Activated CD4-positive, alpha-beta T cell treated with anti-CD3 and anti-CD28 coated beads, Interleukin-2, amount 10 ng/mL, durations not matched to agents 24 days and 14 days (primary cell): ENCODE measurements at places on chromosomes 3 and 15. TPM values are rescaled to one million over a fixed set of nuclear protein-coding genes. Genes with fewer than 3 reads are reported as not detected.

Gene SH2D7
- not detected in 2 replicates for total RNA-seq

Gene SLC51A
- total RNA-seq: not detected in 2 replicates

GRCh38 chr15:90046911-90047392, 45.8 kb downstream of the ZNF710 start:
- no peaks in the 10 kb centered on the region for H3K27me3 ChIP-seq
- no peak for DNase-seq
- no peak overlapping the region for H3K27ac ChIP-seq
- peaks cover 12% of the 10 kb centered on the region for H3K4me1 ChIP-seq
- H3K36me3 ChIP-seq: no peaks in the 10 kb centered on the region

DNA sequence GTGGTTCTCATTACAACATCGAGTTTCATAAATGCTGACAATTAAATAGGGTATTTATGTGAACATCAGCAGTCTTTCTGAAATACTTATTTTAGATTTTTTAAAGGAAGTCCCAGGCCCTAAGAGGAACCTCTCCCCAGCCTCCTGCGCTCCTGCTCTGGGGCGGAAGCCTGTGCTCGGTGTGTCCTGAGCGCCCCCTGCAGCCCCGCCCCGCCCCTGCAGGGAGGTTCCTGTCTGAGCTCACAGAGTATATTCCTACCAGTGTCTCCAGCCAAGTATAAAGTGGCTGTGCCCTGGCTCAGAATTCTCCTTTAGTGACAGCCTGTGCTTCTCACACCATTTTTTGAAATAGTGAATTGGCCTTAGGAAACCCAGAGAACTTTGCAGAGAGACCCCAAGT, 567.9 kb downstream of the GOLGA6L6 start:
- H3K4me3 ChIP-seq: no peak overlapping the region
- no peak overlapping the region for H3K27ac ChIP-seq
- no peaks in the 10 kb centered on the region for H3K36me3 ChIP-seq
- H3K27me3 ChIP-seq: no peaks in the 10 kb centered on the region
- no peaks in the 10 kb centered on the region for H3K4me1 ChIP-seq
- DNase-seq: no peak

Gene RAF1
- 90.5 and 93.2 TPM in 2 replicates for total RNA-seq

DNA sequence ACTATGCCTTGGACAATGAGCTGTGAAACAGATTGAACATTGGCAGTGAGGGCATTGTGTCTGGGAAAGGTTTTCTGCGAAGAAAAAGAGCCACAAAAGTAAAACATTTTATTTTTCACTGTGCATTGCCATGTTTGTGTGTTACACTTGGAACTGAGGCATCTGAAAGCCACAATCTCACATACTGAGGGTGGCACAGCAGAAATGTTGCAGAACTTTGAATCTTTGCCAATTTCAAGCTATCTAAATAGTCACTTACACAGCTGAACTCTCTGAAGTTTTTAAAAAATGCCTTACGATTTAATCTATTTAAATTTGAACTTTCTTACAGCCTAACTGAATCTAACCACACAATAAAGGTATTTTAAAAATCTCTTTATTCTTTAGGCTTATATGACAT, 154.1 kb upstream of the GRM7 start:
- H3K4me1 ChIP-seq: no peaks in the 10 kb centered on the region
- H3K27me3 ChIP-seq: no peaks in the 10 kb centered on the region
- no peaks in the 10 kb centered on the region for H3K36me3 ChIP-seq
- H3K4me3 ChIP-seq: no peak overlapping the region

- no peak for DNase-seq
- no peaks in the 10 kb centered on the region for H3K27me3 ChIP-seq
- H3K36me3 ChIP-seq: no peaks in the 10 kb centered on the region
- H3K4me3 ChIP-seq: no peak overlapping the region
Measured at GRCh38 chr15:77354063-77354462, 65.8 kb downstream of the PEAK1 start.

GRCh38 chr3:27589795-27590194, 105.6 kb upstream of the SLC4A7 start:
- H3K36me3 ChIP-seq: peaks cover 2% of the 10 kb centered on the region
- peak overlapping the region; percentile 85 for H3K27ac ChIP-seq
- no peak for DNase-seq

GRCh38 chr3:63955830-63956545, 43.8 kb upstream of the SCAANT1 start:
- peaks cover 31% of the 10 kb centered on the region for H3K36me3 ChIP-seq
- no peak overlapping the region for H3K27ac ChIP-seq
- DNase-seq: no peak
- no peak overlapping the region for H3K4me3 ChIP-seq
- no peaks in the 10 kb centered on the region for H3K27me3 ChIP-seq
- peaks cover 34% of the 10 kb centered on the region for H3K4me1 ChIP-seq

Gene APBA2
- 1.8 and 1.9 TPM in 2 replicates for total RNA-seq

- H3K27ac ChIP-seq: no peak overlapping the region
- no peaks in the 10 kb centered on the region for H3K27me3 ChIP-seq
- no peak for DNase-seq
Measured at GRCh38 chr3:77718311-77718710, 678.4 kb downstream of the ROBO2 start.

Gene RNF7
- total RNA-seq: 67.3 and 72.5 TPM in 2 replicates

DNA sequence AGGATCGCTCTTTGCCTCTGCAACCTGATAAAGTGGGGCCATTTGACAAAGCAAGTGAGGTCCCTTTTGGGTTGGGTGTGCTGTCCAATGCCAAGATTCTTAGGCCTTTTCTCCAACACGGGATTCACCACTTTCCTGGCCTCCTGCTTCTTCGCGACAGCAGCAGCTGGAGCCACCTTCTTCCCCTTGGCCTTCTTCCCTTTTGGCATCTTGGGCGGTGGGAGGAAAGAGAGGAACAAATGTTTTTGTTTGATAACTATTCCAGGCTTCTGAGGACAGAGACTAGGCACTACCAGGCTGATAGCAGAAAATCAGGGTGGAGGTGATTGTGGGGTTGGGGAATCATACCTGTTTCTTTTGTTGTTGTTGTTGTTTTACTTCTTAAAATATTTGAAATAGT, 30.0 kb upstream of the FAM81A start:
- no peak for DNase-seq
- H3K27ac ChIP-seq: no peak overlapping the region
- H3K4me1 ChIP-seq: peaks cover 22% of the 10 kb centered on the region
- no peaks in the 10 kb centered on the region for H3K36me3 ChIP-seq
- peaks cover 15% of the 10 kb centered on the region for H3K27me3 ChIP-seq

GRCh38 chr3:22977650-22978289, 225.4 kb upstream of the UBE2E2 start:
- no peaks in the 10 kb centered on the region for H3K4me1 ChIP-seq
- no peaks in the 10 kb centered on the region for H3K27me3 ChIP-seq
- no peak overlapping the region for H3K27ac ChIP-seq
- no peak overlapping the region for H3K4me3 ChIP-seq

DNA sequence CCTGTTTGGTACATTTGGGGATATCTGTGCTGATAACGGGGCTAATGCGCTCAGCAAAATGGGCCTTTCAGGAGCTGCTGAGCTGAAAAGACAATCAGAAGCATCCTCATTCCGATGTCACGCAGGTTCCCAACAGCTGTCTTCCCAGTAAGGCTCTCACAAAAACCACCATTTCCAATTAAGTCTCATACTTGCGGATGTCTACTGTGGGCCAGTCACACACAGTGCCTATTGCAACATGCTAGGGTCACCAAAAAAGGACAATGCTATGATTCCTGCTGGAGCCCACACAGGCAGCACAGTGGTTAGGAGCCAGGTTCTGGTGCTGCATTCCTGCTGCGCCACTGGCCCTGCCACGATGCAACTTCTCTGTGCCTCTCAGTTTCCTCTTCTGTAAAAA, 16.4 kb upstream of the LDHAL6B start:
- DNase-seq: no peak
- peaks cover 41% of the 10 kb centered on the region for H3K36me3 ChIP-seq
- H3K27me3 ChIP-seq: no peaks in the 10 kb centered on the region
- H3K27ac ChIP-seq: no peak overlapping the region

- DNase-seq: no peak
- no peaks in the 10 kb centered on the region for H3K4me1 ChIP-seq
- no peak overlapping the region for H3K4me3 ChIP-seq
- no peak overlapping the region for H3K27ac ChIP-seq
- no peaks in the 10 kb centered on the region for H3K36me3 ChIP-seq
Measured at GRCh38 chr3:44419923-44420650, 57.4 kb downstream of the ZNF445 start.

DNA sequence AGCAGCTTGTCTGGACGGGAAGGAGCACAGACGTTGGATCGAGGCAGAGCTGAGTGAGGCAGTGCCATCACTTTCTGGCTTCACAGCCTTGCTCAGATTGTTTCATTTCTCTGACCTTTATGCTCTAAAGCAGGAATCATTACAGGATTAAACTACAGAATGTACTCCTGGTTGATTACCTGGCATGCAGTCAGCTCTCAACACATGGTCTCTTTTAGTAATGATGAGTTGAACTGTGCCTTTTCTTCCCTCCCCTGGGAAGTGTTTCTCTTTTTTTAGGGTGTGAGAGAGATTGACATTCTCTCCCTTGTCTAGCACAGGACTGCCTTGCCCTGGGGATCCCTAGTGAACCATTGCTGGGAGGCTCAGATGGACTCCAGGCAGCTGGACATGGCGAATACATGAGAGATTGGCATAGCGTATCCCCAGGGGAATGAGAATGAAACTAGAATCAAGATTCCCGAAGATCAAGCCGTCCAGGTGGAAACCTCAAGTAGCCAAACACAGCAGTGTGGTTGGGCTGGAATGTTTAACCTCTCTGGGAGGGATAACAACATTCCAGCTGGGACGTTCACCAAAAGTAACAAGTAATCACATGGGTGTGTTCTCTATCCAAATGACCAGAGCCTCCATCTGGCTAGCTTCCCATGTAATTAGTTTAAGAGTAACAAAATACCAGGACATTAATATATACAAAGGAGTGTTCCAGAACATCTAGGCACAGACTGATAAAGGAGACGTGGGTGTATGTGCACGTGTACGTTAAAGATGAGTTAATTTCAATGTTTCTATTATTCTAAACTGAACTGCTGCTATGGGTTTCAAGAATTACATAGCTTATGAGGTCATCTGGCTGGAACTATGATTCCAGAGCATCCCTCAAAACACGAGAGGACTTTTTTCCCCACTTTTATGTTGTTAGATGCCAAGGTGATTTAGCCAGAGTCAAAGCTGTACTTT, 118.6 kb upstream of the NR2E3 start:
- H3K27me3 ChIP-seq: peaks cover 24% of the 10 kb centered on the region
- H3K4me1 ChIP-seq: no peaks in the 10 kb centered on the region
- H3K36me3 ChIP-seq: no peaks in the 10 kb centered on the region
- peak; percentile 24 for DNase-seq
- no peak overlapping the region for H3K27ac ChIP-seq

Gene TGM5
- total RNA-seq: 0.07 TPM in 1 of 2 replicates, not detected in the other

- no peaks in the 10 kb centered on the region for H3K36me3 ChIP-seq
- H3K4me3 ChIP-seq: no peak overlapping the region
- DNase-seq: peak; percentile 56
- no peak overlapping the region for H3K27ac ChIP-seq
- H3K4me1 ChIP-seq: peaks cover 14% of the 10 kb centered on the region
Measured at GRCh38 chr3:37217098-37217849, 42.9 kb upstream of the LRRFIP2 start.

DNA sequence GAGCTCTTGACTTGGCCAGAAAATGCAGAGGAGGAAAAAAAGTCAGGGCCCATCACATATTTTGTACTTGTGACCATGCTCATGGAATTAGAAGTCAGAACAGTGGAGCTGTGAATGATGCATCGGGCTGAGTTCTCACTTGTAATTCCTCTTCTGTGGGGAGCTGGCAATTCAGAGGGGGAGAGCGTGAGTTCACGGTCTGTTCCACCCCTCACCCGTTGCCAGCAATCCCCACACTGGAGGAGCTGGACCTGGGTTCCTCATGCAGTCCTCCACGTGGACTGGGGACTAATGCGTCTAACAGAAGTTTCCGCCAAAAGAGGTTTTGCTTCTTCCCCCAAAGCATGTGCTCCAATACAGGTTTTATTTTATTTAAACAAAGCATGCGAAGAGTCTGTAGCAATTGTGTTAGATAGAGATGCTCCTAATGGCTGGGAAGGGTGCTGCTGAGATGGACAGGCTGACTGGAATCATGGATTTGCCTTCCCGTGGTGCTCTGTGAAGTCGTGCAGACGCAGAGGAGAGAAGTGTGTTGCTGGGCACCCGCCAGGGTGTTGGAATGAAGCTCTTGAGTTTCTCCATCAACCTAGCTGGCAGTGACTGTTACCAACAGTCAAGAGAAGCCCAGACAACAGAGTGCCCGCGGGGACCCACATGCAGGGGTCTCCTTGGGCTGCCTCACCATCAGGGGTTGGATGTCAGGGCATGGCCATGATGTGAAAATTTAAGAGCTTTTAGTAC, 77.4 kb upstream of the PCSK6 start:
- H3K27me3 ChIP-seq: no peaks in the 10 kb centered on the region
- peak; percentile 43 for DNase-seq
- H3K36me3 ChIP-seq: no peaks in the 10 kb centered on the region
- no peaks in the 10 kb centered on the region for H3K4me1 ChIP-seq

Gene SKOR1
- 0.09 and 0.14 TPM in 2 replicates for total RNA-seq

- DNase-seq: no peak
- no peaks in the 10 kb centered on the region for H3K4me1 ChIP-seq
- H3K27ac ChIP-seq: no peak overlapping the region
- H3K36me3 ChIP-seq: no peaks in the 10 kb centered on the region
Measured at GRCh38 chr3:137787529-137787928, 23.4 kb downstream of the SOX14 start.

- H3K36me3 ChIP-seq: peaks cover 76% of the 10 kb centered on the region
- H3K4me3 ChIP-seq: peak overlapping the region; percentile 44
- peak overlapping the region; percentile 82 for H3K27ac ChIP-seq
- H3K27me3 ChIP-seq: no peaks in the 10 kb centered on the region
- H3K4me1 ChIP-seq: peaks cover 67% of the 10 kb centered on the region
Measured at GRCh38 chr15:67174864-67175573, 79.4 kb downstream of the AAGAB start.

DNA sequence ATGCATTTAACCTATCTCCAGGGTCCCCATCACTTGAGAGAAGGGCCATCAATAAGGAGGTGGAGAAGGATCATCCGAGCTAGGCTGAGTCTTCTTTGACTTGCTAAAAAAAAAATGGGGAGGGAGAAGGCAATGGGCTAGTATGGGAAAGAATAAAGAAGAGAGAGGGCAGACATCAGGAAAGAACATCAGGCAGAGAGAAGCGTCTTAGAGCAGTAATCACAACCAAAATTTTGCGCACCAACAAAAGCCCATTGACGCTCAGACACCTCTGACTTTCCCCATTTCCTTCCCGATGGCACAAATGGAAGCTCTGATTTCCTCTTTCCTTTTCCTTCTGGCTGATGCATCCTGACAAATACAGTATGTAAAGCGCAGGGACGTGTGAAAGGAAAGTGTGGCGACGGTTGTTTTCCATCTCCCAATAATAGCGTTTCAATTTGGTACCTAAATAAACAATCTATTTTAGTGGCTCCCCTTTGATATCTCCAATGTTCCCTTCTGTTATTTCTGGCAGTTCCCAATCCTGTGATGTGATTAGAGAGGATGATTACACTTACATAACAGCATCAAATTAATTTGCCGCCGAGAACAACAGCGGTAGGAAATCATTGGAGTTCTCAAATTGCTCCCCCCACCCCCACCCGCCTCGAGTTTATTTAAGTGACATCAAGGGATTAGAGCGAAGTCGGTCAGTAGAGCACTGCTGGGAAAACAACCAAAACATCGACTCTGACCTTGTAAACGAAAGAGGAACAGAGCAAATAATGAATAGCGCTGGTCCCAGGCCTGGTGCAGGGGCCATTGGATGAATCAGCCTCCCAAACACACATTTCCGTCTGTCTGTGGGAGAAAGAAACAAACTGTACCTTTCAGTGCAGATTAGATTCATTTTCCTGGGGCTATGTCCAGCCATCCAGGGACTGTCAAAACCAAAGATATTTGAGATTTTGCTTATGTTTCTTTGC, 273.3 kb upstream of the ICE2 start:
- H3K4me1 ChIP-seq: no peaks in the 10 kb centered on the region
- no peak overlapping the region for H3K4me3 ChIP-seq
- H3K36me3 ChIP-seq: no peaks in the 10 kb centered on the region
- no peak for DNase-seq
- H3K27me3 ChIP-seq: no peaks in the 10 kb centered on the region
- H3K27ac ChIP-seq: no peak overlapping the region
